SK-N-MC (cell line): ENCODE measurements at places on chromosomes 3 and 15.

DNA sequence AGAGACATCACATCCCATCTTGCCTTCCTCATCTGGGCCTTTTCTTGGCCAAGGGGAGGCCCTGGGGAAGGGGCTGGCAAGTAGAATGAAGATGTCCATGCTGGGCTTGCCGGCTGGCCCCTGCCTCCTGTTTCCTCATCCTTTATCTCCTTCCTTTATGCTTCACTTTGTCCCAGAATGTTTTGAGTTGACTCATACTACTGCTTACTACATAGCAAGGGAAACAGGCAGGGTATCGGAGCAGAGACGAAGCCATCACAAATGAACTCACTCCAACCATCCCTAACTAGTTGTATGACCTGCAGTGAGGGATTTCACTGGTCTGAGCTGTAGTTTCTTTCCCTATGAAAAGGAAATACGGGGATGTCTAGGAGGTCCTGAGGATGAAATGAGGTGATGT, 66.0 kb downstream of the CHDH start:
- DNase-seq: no peak

- no peak for DNase-seq
Observed at GRCh38 chr15:70726753-70727152, 36.6 kb downstream of the UACA start.

DNA sequence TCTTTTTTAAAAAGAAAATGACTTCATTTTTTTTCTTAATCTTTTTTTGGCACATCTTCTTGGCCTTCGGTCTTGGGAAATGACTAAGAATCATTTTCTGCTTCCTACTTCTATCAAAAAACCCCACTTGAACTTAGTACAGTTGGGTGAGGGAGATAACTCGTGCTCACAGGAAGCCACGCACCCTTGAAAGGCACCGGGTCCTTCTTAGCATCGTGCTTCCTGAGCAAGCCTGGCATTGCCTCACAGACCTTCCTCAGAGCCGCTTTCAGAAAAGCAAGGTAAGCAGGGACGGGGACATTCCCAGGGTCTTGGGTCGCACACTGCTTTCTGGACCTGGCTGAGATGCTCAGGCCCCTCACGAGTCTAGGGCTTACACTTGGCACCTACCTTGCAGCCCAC, at the start of gene CCR4:
Gene CCR4, plus strand, starts transcription at position 235 of the 402 bp plus-strand sequence. CDS start 1,779 bp downstream, outside the sequence.
- DNase-seq: no peak

DNA sequence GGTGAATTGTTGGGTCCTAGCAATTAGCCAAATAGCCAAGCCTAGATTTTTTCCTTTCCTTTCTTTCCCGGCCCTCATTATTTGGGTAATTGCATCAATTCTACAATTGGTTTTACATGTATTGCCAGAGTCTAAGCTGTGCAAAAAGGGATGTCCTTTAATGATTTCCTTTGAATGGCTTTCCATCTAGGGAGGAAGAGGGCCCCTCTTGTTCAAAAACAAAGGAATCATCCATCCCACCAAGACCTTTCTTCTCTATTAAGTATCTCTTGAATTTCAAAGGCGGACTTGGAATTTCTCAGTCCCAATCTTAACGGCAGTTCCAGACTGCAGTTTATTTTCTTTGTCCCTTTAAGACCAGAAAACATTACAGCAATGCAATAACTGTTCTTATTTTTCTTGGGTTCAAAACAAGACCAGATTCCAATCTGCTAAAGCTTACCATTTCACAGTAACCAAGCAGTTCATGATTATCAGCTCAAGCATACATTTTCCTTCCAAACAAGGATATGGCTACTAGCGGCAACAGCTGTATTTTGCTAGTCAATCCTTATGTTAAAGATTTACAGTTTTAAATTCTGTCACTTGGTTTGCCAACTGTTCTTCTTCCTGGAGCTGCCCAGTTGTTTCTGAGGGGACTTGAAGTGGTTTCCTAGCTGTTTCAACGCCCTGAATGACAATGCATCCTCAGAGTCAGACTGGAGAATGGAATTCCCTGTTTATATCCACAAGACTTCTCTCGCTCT, 91.4 kb upstream of the LRIG1 start:
- DNase-seq: no peak

- DNase-seq: no peak
Observed at GRCh38 chr3:140316466-140316865, 361.4 kb upstream of the TRIM42 start.

DNA sequence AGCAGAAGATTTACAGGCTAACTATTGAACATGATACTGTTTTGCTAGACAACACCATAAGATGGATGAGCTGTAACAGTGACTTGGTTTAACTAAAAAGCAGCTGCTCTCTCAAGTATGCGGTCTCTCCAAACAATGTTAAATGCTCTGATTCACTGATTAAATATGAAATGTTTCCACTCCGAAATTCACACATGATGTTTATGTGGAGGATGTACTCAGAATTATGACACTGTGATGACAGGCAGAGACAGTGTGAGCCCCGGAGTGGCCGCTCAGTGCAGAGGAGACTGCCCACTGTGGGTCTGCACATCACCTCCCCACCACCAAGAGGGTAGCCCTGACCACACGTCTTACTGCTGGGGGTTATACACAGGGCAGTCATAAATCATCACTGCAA, 83.9 kb upstream of the MEX3B start:
- DNase-seq: no peak

- DNase-seq: no peak
Observed at GRCh38 chr3:156633335-156633734, 41.1 kb upstream of the TIPARP start.

GRCh38 chr3:79258479-79258878, 509.3 kb downstream of the ROBO1 start:
- no peak for DNase-seq

- DNase-seq: no peak
Observed at GRCh38 chr15:38042707-38043445, 108.4 kb downstream of the TMCO5A start.

DNA sequence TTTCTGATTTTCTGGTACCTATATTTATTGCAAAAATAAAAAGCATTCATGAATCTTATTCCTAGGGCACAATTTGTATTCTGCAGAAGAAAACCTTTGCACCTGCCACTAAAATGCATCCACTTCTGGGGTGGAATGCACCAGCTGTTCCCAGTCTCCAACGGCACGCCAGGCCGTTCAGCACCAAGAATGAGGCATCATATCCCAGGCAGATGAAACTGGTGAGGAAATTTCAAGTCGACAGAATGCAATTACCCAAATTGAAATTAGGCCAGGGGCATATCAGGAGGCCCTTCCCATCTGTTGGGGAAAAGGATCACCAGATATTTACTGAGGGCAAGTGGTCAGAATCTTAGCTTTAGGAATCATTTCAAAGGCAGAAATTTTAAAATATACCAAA, 13.6 kb upstream of the RBMS3 start:
- no peak for DNase-seq

GRCh38 chr15:29244544-29244943, 25.1 kb downstream of the NSMCE3 start:
- no peak for DNase-seq

DNA sequence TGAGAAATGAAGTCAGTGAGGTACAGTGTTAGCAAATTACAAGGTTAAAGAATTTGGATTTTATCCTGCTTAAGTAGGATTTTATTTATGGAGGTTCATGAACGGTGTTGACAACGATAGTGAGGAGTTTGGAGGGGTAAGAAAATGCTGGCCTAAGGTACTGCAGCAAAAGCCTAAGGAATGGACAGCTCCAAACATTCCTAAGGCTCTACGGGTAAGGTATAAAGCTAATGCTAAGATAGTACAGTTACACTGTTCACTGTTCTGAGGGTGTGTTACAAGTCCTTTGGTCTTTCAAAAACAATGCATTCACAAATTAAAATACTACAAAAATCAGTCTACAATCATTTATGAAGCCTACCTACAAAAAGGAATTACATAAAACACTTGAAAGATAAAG, 7.3 kb downstream of the MTMR10 start:
- DNase-seq: no peak

- no peak for DNase-seq
Observed at GRCh38 chr3:58102976-58103451, 94.8 kb downstream of the FLNB start.

DNA sequence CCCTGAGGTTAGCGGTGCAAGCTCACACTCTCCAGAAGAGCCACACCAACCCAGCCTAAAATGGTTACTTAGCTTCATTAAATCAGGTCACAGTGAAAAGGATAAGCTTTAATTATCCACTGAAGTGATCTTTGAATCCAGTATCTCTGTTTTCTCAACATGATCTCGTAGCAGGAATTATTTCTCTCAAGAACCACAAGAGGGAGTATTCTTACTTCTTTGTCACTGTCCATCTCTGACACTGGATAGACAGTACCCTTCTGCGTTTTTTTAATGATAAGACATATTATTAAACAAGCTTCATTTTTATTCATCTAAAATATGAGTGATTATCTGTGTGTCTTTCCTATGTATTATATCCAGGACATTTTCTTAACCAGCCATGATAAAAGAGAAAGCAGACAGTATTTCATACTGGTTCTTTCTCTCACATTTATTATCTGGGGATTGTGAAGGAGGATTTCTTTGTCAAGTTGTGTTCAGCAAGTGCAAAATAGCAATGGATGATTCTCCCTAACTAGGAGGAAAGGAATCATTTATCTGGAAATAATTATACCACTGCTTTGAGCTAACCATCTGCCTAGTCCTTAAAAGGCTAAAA, 105.4 kb upstream of the CCDC54 start:
- no peak for DNase-seq

DNA sequence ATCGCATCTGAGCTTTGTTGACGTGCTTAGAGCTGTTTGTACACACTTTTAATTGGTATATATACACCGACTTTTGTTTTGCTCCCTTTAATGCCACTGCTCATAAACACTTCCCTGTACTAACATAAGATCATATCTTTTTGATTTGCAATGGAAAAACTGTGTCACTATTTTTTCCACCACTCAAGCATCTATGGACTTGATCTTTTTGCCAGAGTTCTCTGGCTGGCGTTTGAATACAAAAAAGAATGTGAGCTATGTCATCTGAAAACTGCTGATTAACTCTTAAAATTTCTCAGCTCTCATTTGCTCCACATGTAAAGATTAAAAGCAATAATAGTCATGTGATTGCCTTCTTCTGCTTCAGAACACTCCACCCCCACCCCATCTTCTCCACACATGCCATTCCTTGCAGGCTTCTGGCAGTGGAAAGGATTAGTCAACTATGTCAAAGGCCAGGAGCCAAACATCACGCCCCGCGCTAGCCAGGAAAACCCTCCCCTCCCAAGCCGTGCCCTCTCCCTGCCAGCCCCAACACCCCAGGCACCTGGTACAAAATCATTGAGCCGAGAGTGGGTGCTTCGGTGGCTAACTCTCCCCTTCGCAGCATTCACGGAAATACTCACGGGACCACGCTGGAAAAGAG, 123.4 kb upstream of the MEF2A start:
- DNase-seq: no peak

DNA sequence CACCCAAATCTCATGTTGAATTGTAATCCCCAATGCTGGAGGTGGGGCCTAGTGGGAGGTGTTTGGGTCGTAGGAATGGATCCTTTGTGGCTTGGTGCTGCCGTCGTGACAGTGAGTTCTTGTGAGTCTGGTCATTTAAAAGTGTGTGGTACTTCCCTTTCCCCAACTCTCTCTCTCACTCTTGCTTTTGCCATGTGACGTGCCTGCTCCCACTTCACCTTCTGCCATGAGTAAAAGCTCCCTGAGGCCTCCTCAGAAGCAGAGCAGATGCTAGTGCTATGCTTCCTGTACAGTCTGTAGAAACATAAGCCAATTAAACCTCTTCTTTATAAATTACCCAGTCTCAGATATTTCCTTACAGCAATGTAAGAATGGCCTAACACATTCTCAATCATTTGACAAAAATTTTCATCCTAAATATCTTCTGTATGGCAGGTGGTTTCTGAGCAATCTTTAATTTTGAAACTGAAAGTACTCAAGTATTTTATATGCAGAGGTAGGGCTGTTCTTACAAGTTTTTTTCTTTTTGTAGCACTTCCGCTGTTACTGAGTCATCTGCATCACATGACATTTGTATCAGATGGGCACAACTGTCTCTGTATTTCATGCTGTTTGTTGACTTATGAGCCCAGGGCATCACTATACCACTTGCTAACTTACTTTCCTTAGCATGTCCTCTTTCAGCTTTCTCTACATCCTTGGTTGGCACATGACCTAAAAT, 8.8 kb downstream of the RPL39L start:
- DNase-seq: no peak

DNA sequence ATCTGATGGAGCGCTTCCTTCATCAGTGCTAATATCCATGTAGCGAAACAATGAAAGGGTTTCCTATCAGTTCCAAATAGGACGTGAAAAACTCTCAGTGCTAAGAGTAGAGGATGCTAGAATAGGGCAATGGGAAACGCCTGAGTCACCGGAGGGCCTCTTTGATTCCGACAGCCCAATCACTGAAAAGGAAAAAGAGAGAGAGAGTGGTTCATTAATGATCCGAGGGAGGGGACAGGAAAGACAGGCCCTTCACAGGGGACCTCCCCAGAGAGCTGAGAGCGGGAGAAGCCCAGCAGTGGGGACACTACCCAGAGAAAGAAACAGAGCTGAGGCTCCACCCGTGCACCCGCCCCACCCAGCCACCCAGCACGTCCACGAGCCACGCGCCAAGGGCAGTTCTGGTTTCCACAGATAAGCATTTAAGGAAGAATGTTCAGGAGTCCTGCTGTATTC, 76.9 kb downstream of the RPN1 start:
- DNase-seq: no peak

- no peak for DNase-seq
Observed at GRCh38 chr3:44996556-44996969, 20.5 kb downstream of the EXOSC7 start.

DNA sequence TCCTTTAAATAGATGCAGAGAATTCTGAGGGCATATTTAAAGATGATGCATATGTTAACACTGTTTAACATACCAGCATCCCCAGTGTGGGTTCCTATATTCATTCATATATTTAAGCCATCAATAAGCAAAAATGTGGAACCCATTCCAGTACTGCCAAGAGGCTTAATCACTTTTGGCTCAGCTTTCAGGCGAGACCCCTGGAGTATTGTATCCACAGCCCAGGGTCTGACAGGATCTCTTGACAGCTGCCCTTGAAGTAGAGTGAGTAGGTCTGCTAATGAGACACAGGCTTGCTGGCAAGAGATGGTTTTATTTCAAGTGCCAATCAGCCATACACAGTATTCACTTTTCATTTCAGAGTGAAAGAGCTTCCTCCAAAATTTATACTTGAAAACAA, 367.3 kb downstream of the OCA2 start:
- no peak for DNase-seq

GRCh38 chr15:46854564-46854963, 862.7 kb upstream of the SEMA6D start:
- no peak for DNase-seq

GRCh38 chr3:25171118-25171807, 256.8 kb upstream of the RARB start:
- DNase-seq: no peak

GRCh38 chr15:38605744-38606143, 41.1 kb upstream of the RASGRP1 start:
- no peak for DNase-seq

- no peak for DNase-seq
Observed at GRCh38 chr3:8875836-8876235, 87.4 kb downstream of the RAD18 start.

GRCh38 chr15:60970246-60971170, 258.6 kb downstream of the RORA start:
- DNase-seq: no peak

GRCh38 chr3:114506591-114507300, 212.9 kb downstream of the TIGIT start:
- no peak for DNase-seq

GRCh38 chr3:113673593-113673992, 22.8 kb downstream of the USF3 start:
- no peak for DNase-seq
